Activated naive CD4-positive, alpha-beta T cell treated with anti-CD3 and anti-CD28 coated beads, Interleukin-2, amount 10 ng/mL, durations not matched to agents 5 hours and 36 hours (primary cell): ENCODE measurements at places on chromosomes 11 and 22. TPM values are rescaled to one million over a fixed set of nuclear protein-coding genes. Genes with fewer than 3 reads are reported as not detected.

The P2RY6 gene
- not detected for total RNA-seq

The TPBGL gene
- 0.41 TPM for total RNA-seq

The YPEL4 gene
- total RNA-seq, result 1.3 TPM

The CRYBB2 gene
- total RNA-seq, result not detected

The NRIP3 gene
- total RNA-seq, result 0.78 TPM

The KLHL35 gene
- total RNA-seq, result 0.78 TPM

The TRIM3 gene
- total RNA-seq, result 9.3 TPM

The MRGPRX3 gene
- total RNA-seq, result not detected

The BAD gene
- total RNA-seq, result 33.1 TPM

The MMP27 gene
- not detected for total RNA-seq

The PELI3 gene
- total RNA-seq, result 9.5 TPM

The INPP5J gene
- not detected for total RNA-seq

The SEC14L6 gene
- total RNA-seq, result not detected

The SULT4A1 gene
- total RNA-seq, result not detected

The CSKMT gene
- 12.8 TPM for total RNA-seq

The TRIM51 gene
- total RNA-seq, result not detected

The CFAP300 gene
- not detected for total RNA-seq

The ACRV1 gene
- total RNA-seq, result not detected

The MIOX gene
- not detected for total RNA-seq

The CALCA gene
- not detected for total RNA-seq

The C11orf65 gene
- total RNA-seq, result 1.4 TPM

The MUS81 gene
- 92.6 TPM for total RNA-seq

The DNAJB13 gene
- not detected for total RNA-seq

The SELENOH gene
- total RNA-seq, result 246 TPM

The TMPRSS5 gene
- total RNA-seq, result 0.63 TPM

The LMNTD2 gene
- 5.8 TPM for total RNA-seq

The SLC6A5 gene
- total RNA-seq, result not detected

The RBM14 gene
- 112 TPM for total RNA-seq

The DDTL gene
- 2.9 TPM for total RNA-seq

The TYR gene
- not detected for total RNA-seq

The RASGRP2 gene
- total RNA-seq, result 274 TPM

The MUC15 gene
- not detected for total RNA-seq

The B3GAT1 gene
- total RNA-seq, result 2.1 TPM

The EFCAB6 gene
- 0.19 TPM for total RNA-seq
